GM23338 (cell line): ENCODE measurements at places on chromosomes 7 and 10. TPM values are rescaled to one million over a fixed set of nuclear protein-coding genes. Genes with fewer than 3 reads are reported as not detected.

- no peak for DNase-seq
Observed at GRCh38 chr7:80008039-80008438, 126.6 kb upstream of the GNAI1 start.

DNA sequence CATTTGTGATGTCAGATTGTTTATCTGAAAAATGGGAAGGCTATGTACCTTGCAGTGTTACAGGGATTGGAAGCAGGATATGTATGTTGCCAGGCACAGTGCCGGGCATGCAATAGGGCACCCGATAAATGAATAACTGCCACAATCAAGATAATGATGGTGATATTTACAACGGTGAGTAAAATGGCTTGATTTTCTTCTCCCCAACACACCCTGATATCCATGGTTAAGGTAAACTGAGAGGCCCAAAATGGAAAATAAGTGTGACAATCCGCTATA lies 108.3 kb downstream of the CYP26A1 start:
- no peak for DNase-seq

- DNase-seq = no peak
Observed at GRCh38 chr7:50805447-50806125, 22.9 kb upstream of the GRB10 start.

DNA sequence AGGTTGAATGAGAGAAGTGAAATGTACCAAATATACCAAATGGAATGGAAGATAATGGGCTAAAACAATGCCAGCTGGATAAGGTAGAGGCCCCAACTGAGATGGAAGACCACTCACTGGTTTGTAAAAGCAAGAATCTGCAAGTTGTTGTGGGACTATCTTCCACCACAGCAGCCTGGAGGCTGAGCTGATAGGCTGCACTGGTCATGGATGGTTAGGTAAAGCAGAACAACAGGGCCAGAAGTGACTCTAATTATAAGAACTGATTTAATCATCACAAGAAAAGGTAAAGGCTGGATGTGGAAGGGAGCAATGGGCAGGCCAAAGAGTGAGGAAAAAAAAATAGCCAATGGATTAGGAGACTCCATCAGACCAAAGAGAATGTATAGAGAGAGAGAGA lies 11.8 kb downstream of the TFEC start:
- DNase-seq = no peak

- no peak for DNase-seq
Observed at GRCh38 chr10:131421381-131421780, 109.9 kb upstream of the TCERG1L start.

- DNase-seq = no peak
Observed at GRCh38 chr7:84529480-84530205, 335.1 kb upstream of the SEMA3A start.

GRCh38 chr10:2899246-2899951 lies 167.9 kb upstream of the PFKP start:
- no peak for DNase-seq

- DNase-seq = no peak
Observed at GRCh38 chr7:41612386-41612785, 90.5 kb downstream of the INHBA start.

DNA sequence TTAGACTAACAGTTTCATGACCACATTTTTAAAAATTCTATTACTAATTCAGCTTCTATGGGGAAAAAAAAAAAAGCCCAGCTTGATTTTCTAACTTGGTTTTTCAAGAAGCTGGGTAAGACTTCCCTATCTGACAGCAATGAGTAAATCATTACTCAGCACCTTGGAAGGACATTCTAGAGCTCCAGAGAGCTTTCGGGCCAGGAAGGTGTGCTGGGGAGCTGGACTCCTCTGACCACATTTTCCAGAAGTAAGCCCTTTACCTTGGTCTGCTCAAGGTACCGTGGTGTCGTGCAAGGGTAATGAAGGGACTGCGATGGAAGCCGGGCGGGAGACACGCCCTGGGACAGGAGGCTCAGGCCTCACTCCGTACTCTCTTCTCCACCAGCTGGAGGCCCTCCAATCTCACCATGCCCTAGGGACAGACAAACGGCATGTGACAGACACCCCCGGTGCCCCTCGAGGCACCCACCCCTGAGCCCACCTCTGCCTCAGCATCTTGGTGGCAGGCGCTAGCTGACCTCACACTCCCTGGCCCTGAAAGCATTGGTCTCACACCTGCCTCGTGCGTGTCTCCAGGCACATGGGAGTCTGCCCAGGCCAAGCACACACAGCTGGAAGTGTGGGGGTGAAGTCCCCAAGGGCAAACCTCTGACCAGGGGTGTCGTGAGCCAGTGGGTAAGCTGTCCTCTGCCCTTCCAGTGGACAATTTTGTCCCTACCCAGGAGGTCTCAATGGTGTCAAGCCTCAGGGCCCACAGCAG lies 152.1 kb downstream of the OAT start:
- DNase-seq = no peak

GRCh38 chr7:96199421-96199820 lies 122.5 kb downstream of the SLC25A13 start:
- DNase-seq = no peak

DNA sequence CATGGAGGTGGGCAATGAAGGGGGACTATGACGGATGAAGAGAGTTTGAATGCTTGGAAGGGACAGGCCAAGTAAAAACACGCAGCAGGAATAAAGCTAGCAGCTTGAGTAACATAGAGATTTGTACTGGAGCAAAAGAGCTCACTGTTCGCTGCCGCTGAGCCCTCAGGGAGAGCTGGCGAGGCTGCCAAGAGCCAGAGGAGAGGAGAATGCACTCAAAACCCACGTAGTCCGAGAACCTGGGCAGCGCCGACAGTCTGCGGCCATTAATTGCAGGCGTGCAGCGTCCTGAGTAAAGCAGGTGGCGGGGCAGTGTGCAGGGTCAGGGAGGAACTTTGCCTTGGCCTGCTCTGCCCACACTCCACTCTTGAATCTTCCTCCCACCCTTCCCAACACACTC lies 68.2 kb downstream of the SLC37A3 start:
- no peak for DNase-seq

GRCh38 chr10:80173466-80173865 lies 31.9 kb downstream of the ANXA11 start:
- no peak for DNase-seq

GRCh38 chr7:81519886-81520285 lies 250.0 kb downstream of the HGF start:
- no peak for DNase-seq

- DNase-seq = peak; percentile 81
Observed at GRCh38 chr10:132938472-132939339, 3.7 kb downstream of the CFAP46 start.

- no peak for DNase-seq
Observed at GRCh38 chr7:54722026-54722425, 37.0 kb downstream of the SEC61G start.

GRCh38 chr7:7369134-7369533 lies 166.5 kb downstream of the COL28A1 start:
- DNase-seq = no peak

- no peak for DNase-seq
Observed at GRCh38 chr7:42207420-42207819, 29.6 kb downstream of the GLI3 start.

DNA sequence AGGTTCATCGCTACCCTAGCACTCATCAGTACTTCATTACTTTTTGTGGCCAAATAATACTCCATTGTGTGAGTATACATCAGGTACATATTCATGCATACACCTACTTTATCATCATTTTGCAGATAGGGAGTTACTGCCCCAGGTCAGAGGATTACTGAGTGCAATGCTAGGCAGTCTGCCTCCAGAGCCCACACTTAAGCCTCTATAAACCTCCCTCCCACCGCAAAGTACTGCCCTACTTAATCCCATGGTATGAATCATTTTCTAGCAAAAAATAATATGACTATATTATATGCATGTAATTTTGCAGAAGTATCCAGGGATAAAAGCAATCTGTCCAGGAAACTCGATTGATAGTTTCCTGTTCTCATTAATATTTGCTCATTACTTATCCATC lies 194.3 kb downstream of the GRID1 start:
- no peak for DNase-seq

DNA sequence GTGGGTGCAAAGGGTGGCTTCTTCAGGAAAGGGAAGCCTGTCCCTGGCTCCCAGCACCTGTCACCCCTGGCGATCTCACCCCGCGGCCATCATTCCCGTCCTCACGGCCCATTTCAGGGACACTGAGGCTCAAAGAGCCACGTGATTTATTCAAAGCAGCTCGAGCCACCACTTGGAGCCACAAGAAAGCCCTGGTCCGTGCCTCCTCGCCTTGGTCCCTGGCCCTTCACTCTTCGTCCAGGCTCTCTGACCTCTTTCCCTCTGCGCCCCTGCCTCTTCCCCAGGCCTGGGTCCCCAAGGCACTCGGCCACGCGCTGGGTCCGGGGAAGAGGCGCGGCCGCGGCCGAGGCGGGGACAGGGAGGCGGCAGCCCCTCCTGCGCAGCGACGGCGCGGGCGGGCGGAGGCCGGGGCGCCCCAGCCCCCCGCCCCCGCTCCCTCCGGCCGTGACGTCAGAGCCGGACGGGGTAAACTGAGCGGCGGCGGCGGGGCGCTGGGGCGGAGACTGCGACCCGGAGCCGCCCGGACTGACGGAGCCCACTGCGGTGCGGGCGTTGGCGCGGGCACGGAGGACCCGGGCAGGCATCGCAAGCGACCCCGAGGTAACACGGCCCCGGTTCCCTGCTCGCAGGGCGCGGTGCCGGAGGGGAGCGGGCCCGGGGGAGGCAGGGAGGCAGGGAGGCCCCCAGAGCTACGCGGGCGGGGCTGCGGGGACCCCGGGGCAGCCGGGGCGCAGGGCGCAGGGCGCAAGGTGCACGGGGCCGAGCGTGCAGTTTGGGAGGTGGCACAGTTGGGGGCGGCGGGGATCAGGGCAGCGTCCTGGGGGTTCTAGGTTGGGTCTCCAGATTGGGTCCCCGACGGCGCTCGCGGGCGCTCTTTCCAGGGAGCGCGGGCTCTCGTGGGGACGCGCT lies at the start of gene SLC18A2:
Gene SLC18A2 (plus strand): TSS at position 494 of the 909 bp plus-strand sequence. CDS start 580 bp downstream, outside the sequence.
- peak; percentile 78 for DNase-seq

DNA sequence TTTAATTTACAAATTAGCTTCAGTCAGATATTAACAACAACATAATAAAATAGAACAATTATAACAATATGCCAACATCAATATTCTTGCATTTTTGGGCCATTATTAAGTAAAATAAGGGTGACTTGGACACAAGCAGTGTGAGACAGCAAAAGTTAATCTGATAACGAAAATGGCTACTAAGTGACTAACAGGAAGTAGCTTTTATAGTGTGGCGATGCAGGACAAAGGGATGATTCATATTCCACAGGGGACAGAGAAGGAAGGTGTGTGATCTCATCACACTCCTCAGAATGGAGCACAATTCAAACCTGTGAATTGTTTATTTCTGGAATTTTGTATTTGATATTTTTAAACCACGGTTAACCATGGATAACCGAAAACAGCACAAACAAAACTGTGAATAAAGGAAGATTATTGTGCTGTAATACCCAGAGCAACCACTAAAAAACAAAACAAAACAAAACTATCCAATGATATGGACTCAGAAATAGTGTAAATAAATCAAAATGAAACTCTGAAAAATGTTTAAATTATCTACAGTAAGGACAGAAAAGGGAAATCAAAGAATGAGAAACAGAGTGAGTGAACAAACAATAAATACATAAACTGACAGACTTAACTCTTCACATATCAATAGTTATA lies 66.9 kb upstream of the TFEC start:
- no peak for DNase-seq

DNA sequence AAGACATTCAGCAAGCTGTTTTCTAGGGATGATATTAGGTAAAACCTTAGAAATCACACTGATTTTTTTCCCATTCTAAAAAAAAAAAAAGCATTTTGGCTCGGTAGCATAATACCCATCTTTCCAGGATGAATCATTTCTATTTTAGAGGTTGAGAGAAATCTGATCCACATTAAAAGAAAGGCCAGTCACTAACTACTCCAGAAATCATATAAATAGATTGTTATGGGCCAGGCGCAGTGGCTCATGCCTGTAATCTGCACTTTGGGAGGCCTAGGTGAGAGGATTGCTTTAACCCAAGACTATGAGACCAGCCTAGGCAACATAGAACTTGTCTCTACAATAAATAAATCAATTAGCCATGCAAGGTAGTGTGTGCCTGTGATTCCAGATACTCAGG lies 164.3 kb downstream of the BAMBI start:
- DNase-seq = no peak

GRCh38 chr10:33334805-33335550 lies 511 bp upstream of the NRP1 start:
- peak; percentile 77 for DNase-seq

DNA sequence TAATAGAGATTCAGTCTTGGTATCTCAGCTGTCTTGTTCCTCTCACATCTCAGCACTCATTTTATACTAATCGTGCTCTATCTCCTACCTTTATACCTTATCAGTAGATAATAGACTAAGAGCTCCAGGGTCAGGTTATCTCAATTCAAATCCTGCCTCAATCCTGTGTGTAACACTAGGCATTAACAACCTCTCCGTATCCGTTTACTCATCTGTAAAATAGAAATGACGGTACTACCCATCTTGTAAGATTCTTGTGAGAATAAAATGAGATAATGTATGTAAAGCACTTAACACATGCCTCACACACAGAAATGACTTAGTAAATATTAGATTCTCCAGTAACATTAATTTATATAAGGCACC lies 622 bp upstream of the P4HA1 start:
- DNase-seq = no peak

- DNase-seq = no peak
Observed at GRCh38 chr7:25832929-25833328, 319.1 kb upstream of the NFE2L3 start.

GRCh38 chr7:151400626-151401315 lies 9.1 kb downstream of the WDR86 start:
- no peak for DNase-seq

DNA sequence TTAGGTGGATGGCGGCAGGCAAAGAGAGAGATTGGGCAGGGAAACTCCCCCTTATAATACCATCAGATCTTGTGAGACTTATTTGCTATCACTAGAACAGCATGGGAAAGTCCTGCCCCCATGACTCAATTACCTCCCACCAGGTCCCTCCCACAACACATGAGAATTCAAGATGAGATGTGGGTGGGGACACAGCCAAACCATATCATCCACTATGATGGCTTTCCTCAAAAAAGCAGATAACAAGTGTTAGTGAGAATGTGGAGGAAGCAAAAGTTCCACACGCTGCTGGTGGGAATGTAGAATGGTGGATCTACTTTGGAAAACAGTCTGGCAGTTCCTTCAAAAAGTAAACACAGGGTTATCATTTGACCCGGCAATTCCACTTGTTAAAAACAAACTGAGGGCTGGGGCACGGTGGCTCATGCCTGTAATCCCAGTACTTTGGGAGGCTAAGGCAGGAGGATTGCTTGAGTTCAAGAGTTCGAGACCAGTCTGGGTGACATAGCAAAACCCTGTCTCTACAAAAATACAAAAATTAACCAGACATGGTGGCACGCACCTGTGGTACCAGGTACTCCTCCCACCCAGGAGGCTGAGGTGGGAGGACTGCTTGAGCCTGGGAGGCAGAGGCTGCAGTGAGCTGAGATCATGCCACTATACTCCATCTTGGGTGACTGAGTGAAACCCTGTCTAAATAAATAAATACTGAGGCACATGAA lies 161.4 kb upstream of the EEPD1 start:
- DNase-seq = no peak

Gene GNGT1
- total RNA-seq = not detected in 2 replicates

Gene KDM7A
- total RNA-seq = 9.4 and 10.8 TPM in 2 replicates

Gene ATRNL1
- 24.0 and 29.7 TPM in 2 replicates for total RNA-seq

Gene RTKN2
- total RNA-seq = 23.6 and 25.4 TPM in 2 replicates

Gene EBLN1
- total RNA-seq = not detected in 2 replicates

Gene PNLIP
- not detected in 2 replicates for total RNA-seq

Gene PCLO
- total RNA-seq = 6.4 and 7.4 TPM in 2 replicates

Gene AP4M1
- total RNA-seq = 12.2 and 13.3 TPM in 2 replicates

Gene SFTPA1
- total RNA-seq = not detected in 2 replicates

Gene LRRD1
- 0.08 TPM in 1 of 2 replicates, not detected in the other for total RNA-seq

Gene MKX
- 0.97 and 1.6 TPM in 2 replicates for total RNA-seq

Gene STX1A
- total RNA-seq = 9.4 and 19.8 TPM in 2 replicates

Gene ADAM8
- total RNA-seq = 5.5 and 7.4 TPM in 2 replicates
